ENCODE measurements at places on chromosomes 12 and 14.

DNA sequence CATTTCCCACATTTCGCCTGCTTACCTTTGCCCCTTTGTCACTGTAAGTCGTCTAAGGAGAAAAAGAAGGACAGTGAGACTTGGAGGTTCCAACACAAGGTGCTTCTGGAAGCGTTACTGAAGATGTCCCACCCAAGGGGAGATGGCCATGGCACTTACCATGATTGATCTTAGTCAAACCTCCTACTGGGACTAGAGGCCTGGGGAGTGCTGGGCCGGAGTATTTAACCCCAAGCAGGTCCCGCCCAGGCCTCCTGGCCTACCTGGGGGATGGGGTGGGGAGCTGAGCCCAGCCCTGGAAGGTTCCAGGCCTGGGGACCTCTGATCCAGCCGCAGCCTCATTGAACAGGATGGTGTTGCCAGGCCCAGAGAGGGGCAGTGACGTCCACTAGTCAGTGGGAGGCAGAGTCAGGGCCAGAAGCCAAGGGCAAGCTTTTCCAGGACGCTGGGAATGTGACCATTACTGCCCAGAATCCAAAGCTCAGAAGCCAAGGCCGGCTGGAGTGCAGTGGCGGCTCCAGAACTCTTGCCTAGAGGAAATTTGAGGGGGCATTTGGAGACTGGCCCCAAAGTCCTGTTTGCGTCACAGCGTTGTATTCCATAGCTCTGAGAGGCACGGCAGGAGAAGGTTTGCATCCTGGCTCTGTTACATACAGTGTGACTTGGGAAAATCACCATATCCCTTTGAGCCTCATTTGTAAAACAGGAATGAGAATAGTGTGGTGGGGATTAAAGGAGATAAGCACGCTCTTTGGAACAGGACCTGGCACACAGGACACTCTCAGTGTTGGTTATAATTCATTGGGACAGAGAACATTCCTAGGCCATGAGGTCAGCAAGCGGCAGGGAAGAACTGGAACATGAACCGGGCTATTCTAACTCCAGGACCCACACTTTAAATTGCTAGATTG, at the start of gene HPD:
TSS of gene HPD (minus strand) at position 198 of the 911 bp plus-strand sequence. CDS start at position 162, 36 bp downstream.
- DNase-seq: no peak

- no peak for DNase-seq
Measured at GRCh38 chr12:14880890-14881453, 4.7 kb downstream of the MGP start.

GRCh38 chr14:71135911-71136310, 228.7 kb downstream of the PCNX1 start:
- DNase-seq: no peak

- no peak for DNase-seq
Measured at GRCh38 chr12:64522807-64523206, 70.9 kb downstream of the TBK1 start.

GRCh38 chr14:103221781-103222358, 98.6 kb downstream of the TNFAIP2 start:
- DNase-seq: no peak

Data from cardiac septum (tissue), 1 donor.